Naive thymus-derived CD4-positive, alpha-beta T cell (primary cell): ENCODE measurements at places on chromosomes 5 and 9. TPM values are rescaled to one million over a fixed set of nuclear protein-coding genes. Genes with fewer than 3 reads are reported as not detected.

SHOC1 gene
- not detected for polyA plus RNA-seq

GPR151 gene
- not detected for polyA plus RNA-seq

CTNND2 gene
- not detected for polyA plus RNA-seq

UBAC1 gene
- polyA plus RNA-seq = 24.8 TPM

ABITRAM gene
- 15.6 TPM for polyA plus RNA-seq

NR4A3 gene
- polyA plus RNA-seq = not detected
